ENCODE measurements at places on chromosomes 2 and 18.

DNA sequence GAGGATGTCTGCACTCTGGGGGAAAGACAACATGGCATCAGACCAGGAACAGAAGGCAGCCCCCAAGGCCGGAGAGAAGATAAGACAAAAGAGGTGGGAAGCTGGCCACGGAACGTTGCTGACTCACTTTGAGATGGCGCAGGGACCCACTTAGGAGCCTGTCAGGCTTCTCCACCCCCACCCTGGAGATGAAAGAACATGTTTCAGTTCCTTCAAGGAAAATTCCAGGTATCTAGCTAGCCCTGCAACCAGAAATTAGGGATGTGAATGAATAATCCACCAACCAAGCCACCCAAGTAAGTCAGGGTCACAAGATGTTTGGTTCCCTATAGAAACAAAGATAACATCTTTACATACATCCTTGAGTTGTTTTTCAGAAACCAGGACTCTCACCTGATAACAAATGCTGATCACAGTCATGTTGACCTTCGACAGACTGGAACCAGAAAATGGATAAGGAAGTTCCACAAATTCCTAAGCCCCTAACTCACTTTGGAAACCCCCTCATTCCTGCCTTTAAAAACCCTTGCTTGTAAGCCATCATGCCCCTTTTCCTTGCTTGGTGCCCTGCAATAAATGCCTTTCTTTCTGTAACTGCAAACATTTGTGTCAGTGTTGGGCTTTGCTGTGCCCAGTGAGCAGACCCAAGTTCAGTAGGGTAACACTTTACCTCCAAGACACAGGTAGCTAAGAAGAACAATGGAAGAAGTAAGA, 31.9 kb downstream of the PSTPIP2 start:
- DNase-seq = no peak

DNA sequence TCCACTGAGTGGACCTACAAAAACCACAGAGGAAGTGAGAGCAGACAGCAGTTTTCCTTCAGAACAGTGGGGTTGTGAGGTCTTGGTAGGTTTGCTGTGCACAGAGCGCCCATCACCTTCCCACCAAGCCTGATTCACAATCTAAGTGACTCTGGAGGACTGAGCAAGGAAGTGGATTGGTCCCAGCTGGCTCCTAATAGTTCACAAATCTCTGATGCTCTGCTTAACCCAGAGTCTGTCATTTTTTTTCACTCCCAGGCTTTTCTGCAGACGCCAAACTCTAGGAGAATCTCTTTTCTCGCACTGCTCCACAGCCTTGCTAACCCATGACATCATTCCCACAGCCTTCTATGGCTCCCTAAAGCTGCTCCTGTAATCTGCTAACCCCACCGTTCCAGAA, 280.4 kb downstream of the C1D start:
- DNase-seq = no peak

DNA sequence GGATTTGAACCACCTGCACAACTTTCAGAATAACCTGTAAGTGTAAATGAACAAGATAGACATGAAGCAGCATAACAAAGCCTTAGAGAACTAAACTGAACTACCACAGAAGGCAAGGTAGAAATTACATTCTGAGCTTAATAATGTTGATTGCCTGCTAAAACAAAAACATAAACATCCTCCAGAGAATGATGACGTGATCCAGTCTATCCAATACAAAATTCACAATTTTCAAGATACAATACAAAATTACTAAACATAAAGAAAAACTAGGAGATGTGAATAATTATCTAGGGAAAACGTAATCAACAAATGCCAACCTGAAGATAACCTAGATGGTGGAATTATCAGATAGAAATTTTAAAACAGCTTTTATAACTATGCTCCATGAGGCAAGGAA, 40.7 kb upstream of the EGR4 start:
- no peak for DNase-seq

DNA sequence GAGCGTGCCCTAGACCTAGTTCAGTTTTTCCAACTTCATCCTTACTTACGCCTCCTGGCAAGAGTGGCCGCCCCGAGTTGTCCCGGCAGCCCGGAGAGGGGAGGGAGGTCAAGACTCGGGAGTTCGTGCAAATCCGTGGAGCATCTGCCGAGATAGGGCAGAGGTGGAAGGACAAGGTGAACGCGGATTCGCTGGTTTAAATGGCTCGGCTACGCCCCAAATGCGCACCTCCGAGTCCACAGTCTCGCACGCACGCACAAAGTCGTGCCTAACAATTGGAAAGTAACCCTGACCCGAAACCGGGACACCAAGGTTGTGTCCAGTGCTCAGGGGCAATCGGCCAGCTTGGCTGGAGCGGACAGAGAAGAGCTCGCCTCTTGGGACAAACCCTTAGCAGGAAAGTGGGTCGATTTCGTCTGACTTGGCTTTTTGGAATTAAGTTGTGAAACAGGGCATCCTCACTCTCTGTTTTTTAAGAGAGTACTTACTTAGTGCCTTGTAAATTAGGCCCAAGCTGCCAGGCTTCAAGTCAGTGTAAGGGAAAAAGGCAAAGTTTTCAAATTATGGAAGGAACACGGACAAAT, 726 bp upstream of the SS18 start:
- no peak for DNase-seq
